ENCODE measurements at places on chromosomes 16 and 17.

DNA sequence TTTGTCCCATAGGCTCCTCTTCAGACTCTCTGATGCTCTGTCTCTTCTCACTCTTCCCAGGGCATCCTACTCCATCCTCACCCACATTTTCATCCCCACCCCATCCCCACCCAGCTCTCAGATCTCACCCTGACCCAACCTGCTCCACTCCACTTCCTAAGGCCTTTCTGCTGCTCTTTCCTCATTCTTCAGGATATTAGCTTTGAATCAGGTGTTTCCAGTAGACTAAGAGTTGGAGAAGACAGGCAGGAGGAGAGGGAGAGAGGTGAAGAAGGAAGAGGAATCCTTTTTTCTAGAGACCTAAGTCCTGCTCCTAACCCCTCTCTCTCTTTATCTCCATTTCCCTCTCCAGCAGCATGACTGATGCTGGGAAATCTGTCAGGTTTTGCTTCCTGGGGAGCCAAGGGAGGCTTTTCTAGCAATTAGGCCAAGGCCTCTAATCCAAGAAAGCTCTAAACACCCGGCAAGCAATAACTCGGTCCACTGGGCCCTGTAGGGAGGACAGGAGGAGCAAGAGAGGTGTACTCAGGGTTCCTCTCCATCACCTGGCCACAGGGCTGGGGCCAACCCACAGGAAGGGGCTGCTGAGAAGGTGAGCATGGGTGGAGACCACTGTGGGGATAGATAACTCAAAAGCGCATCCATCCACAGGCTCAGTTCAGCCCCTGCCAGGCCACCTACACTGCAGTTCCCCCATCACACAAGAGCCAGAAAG, 133.3 kb downstream of the TMEM132E start:
- DNase-seq, result no peak

GRCh38 chr17:76997981-76998531, 129.9 kb downstream of the MGAT5B start:
- no peak for DNase-seq

DNA sequence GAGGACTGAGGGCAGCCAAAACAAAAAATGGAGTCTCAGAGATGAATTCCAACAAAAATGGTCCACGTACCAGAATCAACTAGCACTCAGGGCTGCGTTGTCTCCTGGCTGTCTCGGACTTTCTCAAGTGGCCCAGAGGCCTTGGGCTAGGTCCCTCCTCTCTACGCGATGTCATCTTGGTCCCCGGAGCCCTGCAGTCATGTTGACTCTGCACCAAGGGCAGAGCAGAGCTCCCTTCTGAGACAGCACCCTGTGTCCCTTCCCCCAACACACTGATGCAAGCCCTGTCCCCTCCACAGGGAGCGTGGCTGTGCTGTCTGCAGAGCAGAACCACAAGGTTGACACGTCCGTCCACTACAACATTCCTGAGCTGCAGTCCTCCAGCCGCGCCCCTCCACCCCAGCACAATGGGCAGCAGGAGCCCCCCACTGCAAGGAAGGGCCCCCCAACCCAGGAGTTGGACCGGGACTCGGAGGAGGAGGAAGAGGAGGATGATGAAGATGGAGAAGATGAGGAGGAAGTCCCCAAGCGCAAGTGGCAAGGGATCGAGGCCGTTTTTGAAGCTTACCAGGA, 20.8 kb downstream of the GINS2 start:
- DNase-seq, result no peak

DNA sequence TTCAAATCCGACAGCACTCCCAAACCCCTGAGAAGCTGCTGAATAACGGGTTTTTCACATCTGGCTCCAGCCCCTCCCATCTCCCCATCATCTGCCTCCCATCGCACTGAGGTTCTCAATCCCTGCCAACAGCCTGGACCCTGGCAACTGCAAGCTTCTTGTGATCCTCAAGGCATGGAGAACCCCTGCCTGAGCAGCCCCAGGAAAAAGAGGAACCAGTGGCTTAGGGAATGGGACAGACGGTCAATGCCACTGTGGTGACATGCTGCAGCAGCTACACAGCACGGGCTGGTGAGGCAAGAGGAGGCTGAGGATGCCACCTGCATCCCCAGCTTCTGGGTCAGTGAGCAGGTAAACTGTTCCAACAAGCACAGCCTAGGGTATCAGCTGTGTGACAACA, 3.3 kb upstream of the MBTPS1 start:
- no peak for DNase-seq

GRCh38 chr17:75764711-75765421, at the start of gene GALK1:
Gene GALK1, minus strand, starts transcription at chr17:75765192. Its CDS starts 56 bp downstream, at chr17:75765136.
- DNase-seq, result peak; percentile 27

DNA sequence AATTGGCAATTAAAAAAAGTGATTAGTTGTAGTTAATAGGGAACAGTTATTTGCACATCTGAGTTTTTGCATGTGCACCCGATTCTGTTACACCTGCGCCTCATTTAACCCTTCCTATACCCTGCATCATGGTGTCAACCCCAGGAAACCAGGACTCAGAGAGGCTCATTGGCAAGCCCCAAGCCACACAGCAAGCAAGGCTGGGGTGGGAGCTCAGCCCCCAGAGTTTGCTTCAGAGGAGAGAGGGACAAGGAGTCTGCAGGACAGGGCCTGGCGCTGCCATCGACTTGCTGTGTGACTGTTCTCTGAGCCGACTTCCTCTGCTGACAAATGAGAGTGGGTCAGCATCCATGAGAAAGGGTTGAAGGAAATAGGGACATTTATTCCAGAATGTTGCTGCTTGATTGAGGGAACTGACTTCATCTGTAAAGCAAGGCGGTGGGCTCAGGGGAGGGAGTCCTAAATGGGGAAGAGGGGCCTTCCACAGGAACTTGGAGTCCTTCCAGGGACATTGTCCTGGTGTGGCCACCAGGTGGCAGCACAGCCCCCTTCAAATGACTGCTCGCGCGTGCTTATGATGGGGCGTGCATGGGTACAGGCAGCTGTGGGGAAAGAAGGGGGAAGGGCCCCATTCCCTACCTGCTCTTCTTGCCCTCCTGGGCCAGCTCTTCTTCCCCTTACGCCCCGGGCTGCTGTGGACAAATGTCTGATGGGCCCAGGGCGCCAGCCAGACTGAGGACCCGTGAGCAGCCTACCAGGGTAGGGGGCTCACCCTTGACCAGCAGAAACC, 51.6 kb downstream of the NT5M start:
- peak; percentile 39 for DNase-seq

DNA sequence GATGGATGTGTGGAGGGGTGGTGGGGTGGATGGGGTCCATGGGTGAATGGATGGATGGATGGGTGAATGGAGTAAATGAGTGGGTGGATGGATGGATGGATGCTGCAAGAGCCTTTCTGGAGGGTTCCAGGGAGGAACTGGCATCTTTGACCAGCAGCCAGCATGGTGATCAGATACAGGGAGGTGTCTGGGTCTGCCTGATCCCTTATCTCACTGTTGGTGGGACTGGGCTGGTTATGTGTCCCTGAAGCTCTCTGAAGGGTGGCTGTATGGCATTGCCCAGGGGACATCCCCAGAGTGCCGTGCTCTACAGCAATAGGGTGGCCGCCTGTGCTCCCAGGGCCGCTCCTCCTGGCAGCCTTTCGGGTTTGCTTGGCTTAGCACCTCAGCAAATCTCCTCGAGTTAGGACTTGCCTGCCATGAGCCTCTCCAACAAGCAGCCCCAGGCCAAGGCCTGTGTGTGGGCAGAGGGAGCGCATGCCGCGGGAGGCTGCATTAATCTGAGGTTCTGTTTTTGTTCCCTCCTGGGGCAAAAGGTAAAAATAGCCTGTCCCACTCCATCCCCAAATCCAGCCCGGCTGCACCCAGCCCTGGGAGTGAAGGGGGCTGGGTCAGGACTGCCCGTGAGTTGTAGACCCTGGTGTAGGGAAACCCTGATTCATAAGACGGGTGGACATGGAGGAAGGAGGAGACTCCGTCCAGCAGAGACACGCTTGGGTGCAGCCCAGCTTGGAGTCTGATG, 165.4 kb downstream of the SEC14L1 start:
- no peak for DNase-seq

GRCh38 chr16:1108299-1109252, 12.5 kb upstream of the C1QTNF8 start:
- no peak for DNase-seq

GRCh38 chr16:84451781-84452180, 52.7 kb downstream of the MEAK7 start:
- no peak for DNase-seq

- DNase-seq, result no peak
These were observed 1253.7 kb upstream of the CDH8 start for GRCh38 chr16:63289834-63290460.

DNA sequence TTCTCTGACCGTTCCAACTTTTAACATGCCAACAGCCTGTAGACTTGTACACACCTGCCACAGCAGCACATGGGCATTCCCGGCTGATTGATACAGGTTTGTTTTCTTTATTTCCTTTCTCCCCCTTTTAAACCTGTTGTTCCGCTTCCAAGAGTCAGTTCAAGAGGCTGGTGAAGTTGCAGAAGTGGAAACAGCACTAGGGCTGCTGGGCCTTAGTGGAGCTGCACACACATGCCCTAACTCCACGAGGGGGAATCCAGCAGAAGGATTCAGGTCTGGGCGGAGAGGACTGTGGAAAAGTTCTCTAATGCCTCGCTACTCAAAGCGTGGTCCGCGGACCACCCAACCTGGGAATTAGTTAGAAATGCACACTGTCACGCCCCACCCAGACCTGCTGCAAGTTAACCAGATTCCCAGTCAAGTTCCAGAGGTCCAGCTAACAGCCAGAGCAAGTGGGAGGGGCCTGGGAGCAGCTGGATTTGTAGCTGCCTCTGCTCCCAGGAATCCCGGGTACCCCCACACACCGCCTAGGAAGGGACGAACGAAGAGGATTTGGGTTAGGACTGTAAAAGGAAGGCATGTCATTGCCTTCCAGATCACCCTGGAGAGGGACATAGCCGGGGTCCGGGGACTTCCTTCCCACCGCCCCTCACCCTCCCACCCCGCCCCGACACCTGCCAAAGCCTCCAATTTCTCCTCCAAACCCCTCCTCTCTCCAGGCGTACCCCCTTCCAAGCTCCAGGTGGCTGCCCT, 542 bp downstream of the SLC39A11 start:
- peak; percentile 50 for DNase-seq

GRCh38 chr16:23016368-23016767, 132.9 kb downstream of the USP31 start:
- no peak for DNase-seq

- no peak for DNase-seq
These were observed 224.5 kb upstream of the PSMD7 start for GRCh38 chr16:74071996-74072535.

DNA sequence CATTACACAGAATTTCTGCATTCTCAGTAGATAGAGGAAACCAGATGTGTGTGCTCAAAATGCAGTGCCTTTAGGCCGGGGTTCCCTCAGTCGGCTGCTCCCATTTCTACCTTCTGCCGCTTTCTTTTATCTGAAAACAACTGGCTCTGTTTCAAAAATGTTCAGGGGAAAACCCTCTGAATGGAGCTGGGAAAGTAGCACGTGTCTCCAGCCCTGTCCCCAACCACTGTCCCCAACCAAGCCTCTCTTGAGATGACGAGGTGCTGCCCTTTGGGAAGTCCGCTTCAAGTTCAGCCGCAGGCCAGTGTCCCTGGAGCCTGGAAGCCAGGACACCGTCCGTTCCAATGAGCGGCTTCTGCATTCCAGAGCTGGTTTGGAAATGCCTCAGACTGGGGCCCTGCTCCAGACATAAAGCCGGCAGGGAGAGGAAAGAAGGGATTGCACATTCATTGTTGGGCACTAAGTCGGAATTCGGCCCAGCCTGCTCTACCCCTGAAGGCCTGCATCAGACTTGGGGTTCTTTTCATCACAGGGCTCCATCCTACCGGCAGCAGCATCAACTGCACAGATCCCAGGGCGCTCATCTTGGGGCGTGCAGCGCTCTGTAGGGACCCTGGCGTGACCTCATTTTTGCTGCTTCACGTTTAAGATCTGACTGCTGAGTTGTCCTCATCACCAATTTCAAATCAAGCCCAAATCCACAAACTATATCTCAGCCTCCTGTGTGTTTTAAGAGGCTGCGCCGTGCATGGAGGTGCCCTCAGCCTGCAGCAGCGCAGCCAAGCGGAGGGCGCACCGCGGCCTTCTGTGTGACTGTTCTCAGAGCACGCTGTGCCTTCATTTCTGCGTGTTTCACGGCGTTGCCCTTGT, 111.3 kb downstream of the BANP start:
- DNase-seq, result no peak

- DNase-seq, result no peak
These were observed 7.8 kb downstream of the ALOX15 start for GRCh38 chr17:4633643-4634042.
